ENCODE measurements at places on chromosomes 2 and 18.

DNA sequence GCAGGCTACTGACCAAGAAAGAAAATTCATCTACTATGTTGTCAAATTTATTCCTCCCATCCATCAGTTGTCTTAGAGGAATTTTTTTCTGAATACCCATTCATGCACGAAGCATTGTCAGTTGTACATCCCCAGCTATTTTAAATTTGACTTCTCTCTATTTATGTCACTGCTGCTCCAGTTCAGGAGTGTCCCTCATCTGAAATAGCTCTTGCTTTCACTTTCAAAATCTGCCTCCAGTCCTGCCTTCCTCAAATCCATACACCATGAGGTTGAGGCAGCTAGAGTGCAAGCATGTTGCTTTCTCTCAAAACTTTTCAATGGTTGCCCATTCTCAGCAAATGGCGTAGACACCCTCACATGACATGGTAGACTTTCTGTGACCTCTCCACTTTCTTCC, 335.4 kb upstream of the CDH2 start:
- peak; percentile 81 for ATAC-seq

DNA sequence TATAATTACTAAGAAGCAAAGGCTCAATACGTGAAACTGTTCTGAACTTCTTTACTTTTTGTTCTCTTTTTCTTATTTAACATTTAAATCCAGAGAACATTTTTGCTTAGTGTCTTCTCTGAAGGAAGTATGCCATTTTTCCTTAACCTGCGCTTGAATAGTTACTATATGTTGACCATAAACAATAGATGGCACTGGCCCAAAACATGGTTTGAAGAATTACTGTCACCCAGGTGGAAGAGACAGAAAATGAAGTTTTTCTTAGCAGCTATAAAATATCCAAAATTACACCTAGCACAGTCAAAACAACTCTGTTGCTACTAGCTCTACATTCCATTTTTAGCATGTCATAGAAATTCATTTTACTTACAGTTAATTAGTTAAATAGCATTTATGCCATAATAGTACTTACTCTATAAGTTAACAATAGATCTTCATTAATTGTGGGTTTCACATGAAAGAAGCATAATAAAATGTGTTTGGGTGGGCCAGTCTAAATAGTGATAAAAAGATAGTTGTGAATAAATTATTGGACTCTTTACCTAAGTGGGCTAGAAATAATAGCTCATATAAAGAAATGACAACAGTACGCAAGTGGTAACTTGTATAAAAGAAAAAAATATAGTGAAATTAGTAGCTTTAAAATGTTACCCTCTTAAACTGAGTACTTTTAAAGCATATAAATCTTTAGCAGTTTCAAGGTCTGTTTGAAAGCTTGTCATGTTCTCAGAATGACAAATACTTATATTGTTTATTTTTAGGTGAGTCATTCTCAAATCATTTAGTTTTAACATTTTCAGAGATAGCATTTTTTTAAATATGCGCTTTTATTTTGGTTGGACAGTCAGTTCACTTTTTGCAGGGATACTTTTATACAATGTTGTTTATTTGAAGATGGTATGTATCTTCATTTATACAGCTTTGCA, 3.7 kb downstream of the ETAA1 start:
- ATAC-seq, result no peak

DNA sequence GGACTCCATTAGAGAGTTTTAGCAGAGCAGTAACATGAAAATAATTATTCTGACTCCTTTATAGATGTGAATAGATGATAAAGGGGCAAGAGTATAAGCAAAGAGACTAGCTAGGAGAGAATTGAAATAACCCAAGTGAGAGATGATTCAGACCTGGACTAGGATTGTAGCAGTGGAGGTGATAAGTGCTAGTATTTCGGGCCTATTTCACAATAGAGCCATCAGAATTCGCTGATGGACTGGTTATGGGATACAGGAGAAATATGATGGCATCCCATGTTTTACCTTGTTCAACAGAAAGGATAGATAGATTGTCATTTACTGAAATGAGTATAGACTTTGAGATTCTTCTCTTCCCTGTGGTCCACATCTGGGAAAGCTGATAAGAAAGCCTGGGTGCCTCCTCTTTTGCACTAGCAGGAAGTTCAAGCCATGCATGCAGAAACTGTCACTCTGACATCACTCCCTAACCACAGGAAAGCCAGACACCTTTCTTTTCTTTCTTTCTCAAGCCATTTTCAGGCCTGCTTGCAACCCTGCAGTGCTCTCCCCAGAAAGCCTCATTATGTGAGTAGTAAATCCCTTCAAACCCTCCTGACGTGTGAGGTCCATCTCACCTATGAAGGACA, 25.3 kb downstream of the DYNAP start:
- no peak for ATAC-seq

DNA sequence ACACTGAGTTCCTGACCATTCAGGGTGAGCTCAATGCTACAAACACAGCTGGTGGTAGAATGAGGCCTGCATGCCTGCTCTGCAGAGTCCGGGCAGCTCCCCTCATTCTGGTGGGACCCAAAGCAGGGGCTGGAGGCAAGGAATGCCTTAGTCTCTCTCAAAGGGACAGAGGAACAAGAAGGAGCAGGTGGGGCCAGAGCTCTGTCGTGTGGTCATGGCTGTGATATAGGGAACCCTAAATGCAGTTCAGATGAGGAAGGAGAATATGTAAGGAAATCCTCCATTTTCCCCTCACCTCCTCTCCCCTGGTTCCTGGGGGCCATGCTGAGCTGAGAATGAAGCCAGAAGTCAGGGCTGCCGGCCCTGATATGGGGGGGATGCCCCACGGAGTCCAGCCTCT, 334.3 kb downstream of the CYP26B1 start:
- ATAC-seq, result no peak

DNA sequence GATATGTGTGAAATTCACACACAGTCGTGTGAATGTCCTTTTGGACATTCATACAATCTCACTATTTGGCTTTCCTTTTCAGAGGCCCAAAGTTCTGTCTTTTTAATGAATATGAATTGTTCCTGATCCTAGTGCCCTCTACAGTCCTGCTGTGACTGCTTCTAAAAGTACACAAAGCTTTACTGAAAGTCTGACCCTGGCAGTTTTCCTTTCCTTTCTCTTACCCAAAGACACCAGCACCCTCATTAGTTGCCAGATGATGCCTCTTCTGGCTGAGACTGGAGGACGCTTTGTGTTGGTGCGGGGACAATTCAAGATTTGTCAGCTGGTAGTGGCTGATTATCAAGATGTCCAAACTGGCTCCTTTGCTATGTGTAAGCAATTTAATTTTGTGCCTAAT, 81.8 kb upstream of the CDCA7 start:
- ATAC-seq, result peak; percentile 65

DNA sequence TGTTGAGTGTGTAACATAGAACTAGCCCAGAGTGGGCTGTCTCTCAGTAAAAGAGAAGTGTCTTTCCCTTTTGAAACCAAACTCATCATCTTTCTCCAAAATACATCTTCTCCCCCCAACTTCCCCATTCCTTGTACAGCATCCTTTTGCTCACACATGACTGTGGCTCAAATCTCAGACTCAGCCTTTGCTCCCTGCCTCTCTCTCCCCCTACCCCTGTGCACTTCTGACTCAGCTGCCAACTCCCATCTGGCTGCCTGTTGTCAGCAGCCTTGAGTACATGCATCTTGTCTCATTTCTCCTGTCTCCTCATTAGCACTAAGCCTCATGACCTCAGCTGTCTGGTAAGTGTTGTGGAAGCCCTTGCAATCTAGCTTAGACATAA, 18.1 kb upstream of the MGAT4A start:
- ATAC-seq, result peak; percentile 100

DNA sequence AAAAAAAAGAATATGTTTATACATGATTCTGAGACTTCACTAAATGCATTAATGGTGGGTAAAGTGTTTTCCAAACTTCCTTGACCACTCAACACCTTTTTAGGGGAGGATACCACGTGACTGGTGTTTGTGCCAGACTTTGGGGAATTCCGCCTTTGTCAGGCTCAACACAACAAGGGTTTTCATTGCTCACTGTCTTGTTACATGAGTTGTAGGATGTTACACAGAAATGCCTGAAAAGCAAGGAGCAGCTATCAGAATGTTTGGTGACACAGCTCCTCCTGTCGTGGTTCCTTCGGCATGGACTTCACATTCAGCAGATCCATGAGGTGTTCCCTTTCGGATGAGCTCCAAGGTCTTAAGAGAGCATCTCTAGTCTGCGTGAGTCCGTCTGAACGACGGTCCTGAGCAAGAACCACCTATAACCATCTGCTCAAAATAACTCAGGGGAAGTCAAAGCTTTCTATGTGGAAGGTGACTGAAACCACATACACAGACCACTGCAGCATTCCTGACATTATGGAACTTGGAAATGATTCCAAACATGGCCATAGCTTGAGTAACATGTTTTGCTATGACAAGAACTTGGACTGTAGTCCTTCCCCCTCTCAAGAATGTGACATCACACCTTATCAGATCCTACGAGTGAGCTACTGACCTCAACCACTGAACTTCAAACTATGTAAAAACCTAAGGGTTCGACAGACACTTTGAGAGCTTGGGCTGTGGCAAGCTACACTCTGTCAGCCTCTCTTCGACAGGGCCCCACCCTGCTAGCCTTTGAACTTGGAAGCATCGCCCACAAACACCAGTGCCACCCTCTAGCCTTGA, 57.5 kb downstream of the MCFD2 start:
- ATAC-seq, result no peak

GRCh38 chr18:74084184-74084855, 63.3 kb downstream of the FBXO15 start:
- no peak for ATAC-seq

DNA sequence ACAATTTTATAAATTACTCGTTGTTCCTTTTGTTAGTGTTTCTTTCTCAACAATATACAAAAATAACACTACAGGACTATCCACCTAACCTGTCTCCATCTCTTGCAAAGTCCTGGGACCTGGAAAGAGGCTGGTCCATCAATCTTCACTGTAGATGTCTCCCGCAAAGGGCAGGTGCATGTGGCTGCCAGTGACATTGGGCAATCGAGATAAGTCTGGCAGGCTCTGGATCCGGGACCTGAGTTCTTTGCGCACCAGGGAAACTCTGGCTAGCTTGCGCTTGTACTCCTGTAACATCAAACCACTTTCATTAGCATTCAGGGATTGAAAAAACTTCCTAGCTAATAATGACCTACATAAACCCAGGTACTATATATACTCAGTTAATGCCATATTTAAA, 20.5 kb downstream of the RMP24 start:
- no peak for ATAC-seq

GRCh38 chr2:29174937-29175336, 59.7 kb downstream of the CLIP4 start:
- no peak for ATAC-seq

DNA sequence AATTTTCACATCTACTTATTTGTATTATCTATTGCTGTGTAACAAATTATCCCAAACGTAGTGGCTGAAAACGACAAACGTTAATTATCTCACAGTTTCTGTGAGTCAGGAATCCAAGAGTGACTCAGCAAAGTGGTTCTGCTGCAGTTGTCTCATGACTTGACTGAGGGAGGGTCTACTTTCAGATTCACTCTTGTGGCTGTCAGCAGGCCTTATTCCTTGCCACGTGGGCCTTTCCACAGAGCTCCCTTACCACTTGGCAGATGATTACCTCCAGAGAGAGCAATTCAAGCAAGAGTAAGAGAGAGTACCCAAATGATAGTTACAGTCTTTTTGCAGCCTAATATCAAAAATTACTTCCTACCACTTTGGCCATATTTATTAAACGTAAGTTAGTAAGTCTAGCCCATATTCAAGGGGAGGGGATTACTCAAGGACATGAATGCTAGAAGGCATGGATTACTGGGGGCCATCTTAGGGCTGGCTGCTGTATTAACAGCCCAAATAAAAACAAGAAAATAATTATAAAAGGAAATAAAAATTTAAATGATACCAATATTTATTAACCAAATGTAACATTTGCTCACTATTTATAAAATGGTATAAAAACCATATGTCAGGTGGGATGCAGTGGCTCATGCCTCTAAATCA, 48.7 kb upstream of the NBEAL1 start:
- ATAC-seq, result peak; percentile 100

DNA sequence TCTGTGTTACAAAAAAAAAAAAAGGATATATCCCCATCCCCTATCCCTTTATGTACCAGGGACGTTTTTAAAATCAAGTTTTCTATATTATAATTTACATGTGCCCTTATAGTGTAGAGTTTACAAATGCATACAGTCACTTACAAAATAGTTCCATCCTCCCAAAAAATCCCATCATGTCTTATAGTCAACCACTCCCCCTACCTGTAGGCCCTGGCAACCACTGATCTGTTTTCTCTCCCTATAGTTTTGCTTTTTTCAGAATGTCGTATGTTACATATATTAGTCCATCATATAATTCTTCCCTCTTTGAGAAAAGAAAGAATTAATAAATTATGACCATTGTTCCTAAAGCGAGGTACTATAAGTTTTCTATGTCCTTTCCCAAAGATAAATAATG, 17.8 kb downstream of the CFAP210 start:
- no peak for ATAC-seq

- ATAC-seq, result no peak
Observed at GRCh38 chr2:162967147-162967546, 128.6 kb upstream of the KCNH7 start.

DNA sequence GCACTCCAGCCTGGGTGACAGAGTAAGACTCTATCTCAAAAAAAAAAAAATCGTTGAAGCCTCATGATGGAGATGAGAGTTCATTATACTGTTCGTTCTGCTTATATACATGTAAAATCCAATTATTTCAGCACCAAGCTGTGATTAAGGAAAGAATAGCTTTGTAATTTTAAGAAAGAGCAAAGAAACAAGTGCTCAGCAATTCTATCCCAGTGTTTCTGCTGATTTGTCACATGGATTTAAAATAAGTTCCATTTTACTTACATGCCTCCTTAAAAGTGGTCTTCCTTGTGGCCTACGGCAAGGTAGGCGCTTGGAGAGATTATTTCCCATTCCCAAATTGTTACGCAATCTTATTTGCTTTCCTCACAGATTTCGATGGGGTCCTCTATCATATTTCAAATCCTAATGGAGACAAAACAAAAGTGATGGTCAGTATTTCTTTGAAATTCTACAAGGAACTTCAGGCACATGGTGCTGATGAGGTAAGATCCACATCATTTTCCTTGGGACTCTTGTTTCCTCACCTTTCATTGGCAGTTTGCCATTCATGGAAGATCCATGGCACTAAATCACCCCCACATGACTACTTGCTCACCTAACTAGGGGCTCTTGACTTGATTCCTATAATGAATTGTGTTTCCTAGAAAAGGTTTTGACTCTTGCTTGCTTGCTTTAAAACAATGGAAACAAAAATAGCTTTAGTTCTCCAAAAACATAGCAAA, 11.5 kb downstream of the ARPC2 start:
- ATAC-seq, result no peak

DNA sequence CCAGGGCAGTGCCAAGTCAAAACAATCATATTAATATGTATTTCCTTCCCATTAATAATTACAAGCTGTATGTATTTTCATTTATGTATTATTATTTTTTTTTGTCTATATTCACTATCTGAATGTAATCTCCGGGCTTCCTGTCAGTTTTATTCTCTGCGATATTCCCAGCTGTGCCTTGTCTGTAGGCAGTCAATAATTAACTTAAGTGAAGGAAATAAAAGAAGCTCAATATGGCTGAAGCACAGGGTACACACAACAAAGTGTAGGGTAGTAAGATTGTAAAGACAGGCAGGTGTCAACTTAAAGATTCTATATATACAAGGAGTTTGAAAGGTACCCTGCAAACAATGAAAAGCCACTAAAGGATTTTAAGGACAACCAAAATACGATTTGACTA, 122.9 kb downstream of the ROCK1 start:
- ATAC-seq, result no peak
